CD4-positive, alpha-beta T cell treated with Interleukin-6 at 100 ng/mL for 8 hours (primary cell): ENCODE measurements at places on chromosomes 3 and 15.

GRCh38 chr3:30893678-30894325 is 659 bp downstream of the GADL1 start:
- no peak for DNase-seq

DNA sequence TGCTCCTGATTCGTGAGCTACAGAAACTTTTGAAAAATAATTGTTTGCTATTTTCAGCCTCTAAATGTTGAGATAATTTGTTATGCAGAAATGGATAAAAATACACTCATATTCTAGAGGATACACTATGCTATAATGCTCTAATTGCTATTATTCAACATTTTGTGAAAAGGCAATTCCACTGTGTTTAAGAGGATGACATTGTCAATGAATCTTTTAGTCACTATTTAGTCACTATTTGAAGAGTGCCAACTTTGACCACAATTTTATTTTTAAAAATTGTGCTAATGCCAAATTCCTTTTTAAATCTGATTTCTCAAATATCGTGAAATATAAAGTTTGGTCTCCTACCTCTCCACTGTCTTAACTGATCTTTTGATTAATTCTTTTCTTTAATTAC is 604.9 kb upstream of the KCNMB2 start:
- no peak for DNase-seq

DNA sequence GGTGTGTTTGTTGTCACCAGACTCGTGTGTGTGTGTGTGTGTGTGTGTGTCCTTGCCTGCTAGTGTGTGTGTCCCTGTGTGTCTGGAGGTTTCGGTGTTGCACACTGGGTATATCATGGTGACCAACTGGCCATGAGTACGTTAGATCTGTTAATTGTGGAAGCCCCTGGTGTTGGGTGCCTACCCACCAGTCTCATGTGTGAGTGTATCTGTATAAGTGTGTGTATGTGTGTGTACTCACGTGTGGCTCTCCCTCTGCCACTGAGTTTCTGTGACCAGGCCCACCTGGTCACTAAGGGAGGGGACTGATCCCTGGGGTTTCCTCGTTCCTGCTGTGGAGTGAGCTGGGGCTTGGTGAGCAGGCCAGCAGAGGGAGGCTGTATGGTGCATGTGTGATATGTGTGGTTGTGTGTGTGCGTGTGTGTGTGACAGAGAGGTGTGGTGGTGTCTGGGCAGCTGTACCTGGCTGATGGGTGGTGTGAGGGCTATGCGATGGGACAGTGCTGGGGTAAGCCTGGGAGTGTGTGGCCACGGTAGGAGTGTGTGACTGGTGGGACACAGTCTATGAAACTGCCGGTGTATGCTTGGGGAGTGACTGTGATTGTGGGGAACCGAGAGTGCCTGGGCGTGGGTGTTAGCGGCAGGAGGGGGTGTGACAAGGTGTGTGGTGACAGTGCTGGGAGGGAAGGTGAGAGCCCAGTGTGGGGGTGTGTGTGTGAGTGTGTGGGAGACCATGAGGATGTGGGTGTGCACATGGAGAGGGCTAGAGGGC is 1.8 kb downstream of the PRKCD start:
- peak; percentile 43 for DNase-seq

GRCh38 chr3:73668391-73668790 is 43.6 kb upstream of the PDZRN3 start:
- DNase-seq: no peak

- DNase-seq: no peak
Measured at GRCh38 chr15:96392380-96393208, 62.1 kb downstream of the NR2F2 start.

DNA sequence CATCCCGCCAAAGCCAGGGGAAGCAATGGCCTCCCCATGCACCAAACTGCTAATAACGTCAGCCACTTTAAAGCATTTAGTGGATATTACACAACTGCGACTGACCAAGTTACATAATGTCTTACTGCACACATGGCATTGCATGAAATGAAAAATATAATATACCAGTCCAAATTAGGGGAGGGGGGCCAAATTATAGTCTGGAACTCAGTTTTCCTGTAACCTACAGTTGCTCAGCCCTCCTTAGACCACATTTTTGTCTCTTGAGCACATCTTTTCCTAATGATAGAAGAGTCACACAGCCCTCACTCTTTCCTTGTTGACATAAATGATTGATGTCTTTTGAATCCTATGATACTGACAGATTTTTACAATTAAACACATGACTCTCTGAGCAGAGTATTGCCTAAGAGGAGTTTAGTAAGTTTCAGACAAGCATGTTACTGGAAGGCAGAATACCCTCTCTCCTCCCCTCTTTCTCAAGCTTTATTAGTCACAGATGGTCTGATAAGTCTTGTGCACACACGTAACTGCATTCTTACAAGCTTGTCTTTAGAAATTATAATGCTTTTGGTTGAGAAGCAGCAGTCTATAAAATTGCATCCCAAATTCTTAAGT is 1.1 kb upstream of the PLD1 start:
- DNase-seq: no peak

DNA sequence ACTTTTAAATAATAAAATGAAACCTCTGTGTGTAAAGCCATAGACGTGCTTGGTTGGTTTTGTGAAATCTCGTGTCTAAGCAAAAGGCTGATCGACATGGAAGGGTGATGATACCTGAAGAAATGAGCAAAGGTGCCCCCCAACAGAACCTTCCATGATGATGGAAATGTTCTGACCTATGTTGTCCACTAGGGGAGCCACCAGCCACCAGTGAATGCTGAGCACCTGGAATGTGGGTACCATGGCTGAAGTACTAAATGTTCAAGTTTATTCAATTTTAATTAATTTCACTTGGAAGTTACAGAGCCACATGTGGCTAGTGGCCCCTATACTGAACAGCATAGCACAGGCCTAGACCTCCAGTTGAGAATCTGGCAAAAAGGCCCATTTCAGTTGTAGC is 158.8 kb downstream of the POLR2M start:
- DNase-seq: no peak

GRCh38 chr3:50512131-50512530 is 8.7 kb upstream of the CACNA2D2 start:
- DNase-seq: no peak

DNA sequence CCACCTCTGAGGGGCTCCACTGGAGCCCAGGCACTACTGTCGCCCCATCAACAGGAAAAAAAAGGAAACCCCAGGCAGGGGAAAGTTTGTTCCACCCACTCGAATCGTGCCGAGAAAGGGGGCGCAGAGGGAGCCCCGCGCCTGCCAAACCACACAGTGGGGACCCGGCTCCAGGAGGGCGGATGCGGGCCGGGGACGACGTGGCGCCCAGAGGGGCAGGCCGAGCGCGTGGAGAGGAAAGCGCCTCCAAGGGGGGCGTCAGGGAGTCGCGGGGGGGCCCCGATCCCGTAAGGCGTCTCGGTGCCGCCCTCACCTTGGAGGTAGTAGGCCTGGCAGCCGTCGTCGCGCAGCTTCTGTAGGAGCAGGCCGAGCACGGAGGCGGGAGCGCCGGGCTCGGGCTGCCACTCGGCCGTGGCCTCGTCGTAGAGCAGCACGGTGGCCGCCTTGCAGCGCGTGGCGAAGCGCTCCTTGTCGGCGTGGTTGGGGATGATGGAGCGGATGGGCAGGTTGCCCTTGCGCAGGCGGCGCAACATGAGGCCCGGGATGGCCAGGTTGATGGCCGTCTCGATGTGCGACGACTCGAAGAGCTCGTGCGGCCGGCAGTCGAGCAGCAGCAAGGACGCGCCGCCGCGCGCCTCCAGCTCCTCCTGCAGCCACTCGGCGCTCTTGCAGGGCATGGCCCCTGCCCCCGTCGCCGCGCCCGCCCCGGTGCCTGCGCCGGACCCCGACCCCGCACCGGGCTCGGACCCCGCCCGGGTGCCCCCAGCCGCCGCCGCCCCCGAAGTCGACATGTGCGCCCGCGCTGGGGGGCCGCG is 627 bp downstream of the DUSP7 start:
- DNase-seq: peak; percentile 26

DNA sequence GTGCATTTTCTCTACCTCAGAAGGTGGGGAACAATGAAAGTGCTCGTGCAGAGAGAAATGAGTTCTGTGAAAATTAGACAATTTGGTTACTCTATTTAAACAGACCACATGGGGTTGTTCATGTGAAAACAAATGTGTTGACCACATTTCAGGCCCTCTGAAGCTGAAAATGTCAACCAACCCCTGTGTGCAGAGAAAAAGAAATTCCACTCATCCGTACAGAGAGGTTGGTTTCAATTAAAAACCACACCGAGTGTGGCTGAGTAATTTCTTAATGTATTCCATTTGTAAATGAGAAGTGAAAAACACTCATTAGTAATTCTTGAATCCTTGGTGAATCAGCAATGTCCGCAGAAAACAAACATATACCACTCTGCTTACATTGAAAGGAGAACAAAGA is 46.9 kb upstream of the SLC7A14 start:
- DNase-seq: no peak

GRCh38 chr15:64809649-64810496 is 15.6 kb downstream of the PIF1 start:
- peak; percentile 63 for DNase-seq

DNA sequence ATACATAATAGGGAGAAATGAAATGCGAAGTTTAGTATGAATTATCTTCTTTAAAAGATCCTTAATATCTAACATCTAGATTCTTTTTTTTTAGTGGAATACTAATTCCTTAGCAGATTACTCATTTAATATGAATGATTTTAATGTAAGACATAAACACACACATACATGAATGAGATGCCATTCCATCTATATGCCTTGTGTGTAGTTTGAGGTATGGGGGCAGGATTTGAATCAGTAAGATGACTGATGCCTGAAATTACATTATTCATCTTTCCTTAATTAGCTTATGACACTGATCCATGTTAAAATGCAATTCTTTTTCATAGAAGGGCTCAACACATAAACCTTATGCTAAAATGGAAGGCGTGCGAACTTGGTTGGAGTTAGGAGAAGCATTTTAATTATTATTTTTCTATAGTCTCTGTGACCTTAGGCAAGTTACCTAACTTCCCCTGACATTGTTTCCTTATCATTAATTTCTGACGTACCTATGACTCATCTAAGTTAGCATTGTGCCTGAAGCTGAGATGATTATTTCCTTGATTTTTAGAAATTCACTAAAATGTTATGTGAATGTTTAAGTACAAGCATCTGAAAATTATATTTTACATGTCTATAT is 10.8 kb upstream of the BNIP2 start:
- no peak for DNase-seq

GRCh38 chr3:40116478-40117177 is 192.9 kb upstream of the EIF1B start:
- DNase-seq: no peak

DNA sequence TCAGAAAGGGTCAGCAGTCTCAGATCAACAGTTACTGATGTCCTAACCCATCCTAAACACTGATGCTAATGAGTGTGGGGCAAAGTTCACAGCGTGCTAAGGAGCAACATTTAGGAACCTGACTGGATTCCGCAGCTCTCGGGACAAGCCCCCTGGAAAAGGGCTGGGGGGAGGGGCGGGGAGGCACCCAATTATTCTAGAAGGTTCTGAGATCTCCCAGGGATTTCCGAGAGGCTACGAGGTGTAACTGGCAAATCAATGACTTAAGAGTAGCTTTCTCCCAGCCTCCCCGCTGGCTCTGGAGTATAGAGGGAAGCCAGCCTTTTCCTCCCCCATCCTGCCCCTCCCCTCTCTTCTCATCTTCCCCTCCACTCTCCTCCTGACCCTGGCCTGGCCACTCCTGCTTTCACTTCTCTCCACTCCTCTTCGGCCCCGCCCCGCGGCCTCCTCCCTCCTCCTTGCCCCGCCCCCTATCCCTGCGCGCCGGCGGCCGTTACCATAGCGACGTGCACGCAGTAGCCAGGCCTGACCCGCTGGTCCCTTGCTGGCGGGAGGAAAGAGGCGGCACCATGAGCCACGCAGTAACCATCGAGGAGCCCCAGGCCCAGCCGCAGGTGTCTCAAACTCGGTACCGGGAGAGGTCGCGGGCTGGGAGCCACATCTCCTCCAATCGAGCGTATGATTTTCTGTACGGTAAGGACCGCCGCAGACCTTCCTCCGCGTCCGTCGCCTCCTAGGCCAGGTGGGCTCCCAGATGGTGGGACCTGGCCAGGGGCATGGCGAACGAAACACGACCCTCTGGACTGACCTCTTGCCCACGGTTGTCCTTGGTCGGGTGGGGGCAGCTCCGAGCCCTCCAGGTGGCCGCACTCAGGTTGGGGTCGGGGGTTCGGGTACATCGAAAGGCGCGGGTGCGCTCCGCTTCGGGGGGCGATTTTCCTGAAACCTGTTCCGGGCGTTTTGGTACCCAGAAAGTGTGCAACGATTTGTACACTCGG is at the start of gene CFAP91:
CFAP91 (plus strand) TSS at position 493 of the 998 bp plus-strand sequence; CDS start at position 570, 77 bp downstream.
- DNase-seq: peak; percentile 82

DNA sequence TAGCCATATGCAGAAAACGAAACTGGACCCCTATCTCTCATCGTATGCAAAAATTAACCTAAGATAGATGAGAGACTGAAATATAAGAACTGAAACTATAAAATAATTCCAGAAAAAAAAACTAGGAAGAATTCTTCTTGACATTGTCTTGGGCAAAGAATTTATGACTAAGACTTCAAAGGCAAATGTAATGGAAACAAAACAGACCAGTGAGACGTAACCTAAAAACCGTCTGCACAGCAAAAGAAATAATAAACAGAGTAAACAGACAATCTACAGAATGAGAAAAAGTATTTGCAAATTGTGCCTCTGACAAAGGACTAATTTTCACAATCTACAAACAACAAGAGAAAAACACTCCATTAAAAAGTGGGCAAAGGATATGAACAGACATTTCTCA is 92.3 kb downstream of the FAM227B start:
- DNase-seq: no peak

- no peak for DNase-seq
Measured at GRCh38 chr15:82535566-82536408, 4.5 kb downstream of the RPS17 start.

GRCh38 chr3:129528589-129529100 is at the start of gene RHO:
TSS of gene RHO (plus strand) at chr3:129528639. CDS start at chr3:129528734, 95 bp downstream.
- no peak for DNase-seq

GRCh38 chr3:122493296-122493695 is 21.4 kb downstream of the KPNA1 start:
- no peak for DNase-seq

DNA sequence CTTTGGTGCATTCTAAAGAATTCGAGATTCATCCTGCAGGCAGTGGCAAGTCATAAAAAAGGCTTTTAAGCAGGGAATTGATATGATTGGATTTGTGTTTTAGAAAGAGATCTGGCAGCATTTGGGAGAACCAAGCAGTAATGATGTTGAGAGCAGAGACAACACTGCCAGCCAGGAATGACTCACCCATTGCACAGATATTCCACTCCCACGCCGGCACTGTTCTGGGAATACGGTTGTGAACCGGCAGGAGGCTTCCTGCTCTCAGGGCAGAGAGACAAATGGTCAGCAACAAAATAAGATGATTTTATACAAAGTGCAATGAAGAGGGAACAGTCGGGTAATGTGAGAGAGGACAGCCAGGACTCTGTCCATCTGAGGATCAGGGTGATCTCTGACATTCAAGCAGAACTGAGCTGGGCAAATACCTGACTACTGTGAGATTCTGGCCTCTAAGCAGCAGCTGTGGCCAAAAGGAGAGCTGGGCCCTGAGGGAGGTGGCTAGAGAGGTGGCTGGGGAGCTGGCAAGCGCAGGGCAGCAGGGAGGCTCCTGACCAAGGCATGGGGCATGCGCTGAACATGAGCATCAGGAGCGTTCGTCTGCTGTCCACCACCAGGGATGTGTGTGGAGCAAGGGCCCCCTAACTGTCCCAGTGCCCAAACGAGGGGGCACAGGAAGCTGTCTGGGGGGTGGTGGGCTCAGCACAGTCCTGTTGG is 56.1 kb upstream of the PLXNA1 start:
- no peak for DNase-seq

GRCh38 chr3:14564741-14565140 is 24.6 kb upstream of the GRIP2 start:
- no peak for DNase-seq
